ENCODE measurements at places on chromosomes 5 and 9.

GRCh38 chr9:16540743-16541613, 329.5 kb downstream of the BNC2 start:
- DNase-seq = peak; percentile 34

DNA sequence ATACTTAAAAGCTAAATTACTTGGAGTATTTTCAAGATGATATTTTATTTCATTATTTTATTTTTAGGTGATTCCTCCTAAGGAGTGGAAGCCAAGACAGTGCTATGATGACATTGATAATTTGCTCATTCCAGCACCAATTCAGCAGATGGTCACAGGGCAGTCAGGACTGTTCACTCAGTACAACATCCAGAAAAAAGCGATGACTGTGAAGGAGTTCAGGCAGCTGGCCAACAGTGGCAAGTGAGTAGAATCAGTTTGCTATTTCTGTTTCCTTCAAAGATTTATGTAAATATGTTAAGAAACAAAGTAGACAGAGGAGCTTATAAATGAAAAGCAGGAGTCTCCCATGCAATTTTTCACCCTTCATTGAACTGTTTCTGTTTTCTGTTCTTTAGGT, 47.8 kb downstream of the KDM4C start:
- DNase-seq = peak; percentile 70

- no peak for DNase-seq
Observed at GRCh38 chr5:144367991-144368390, 197.3 kb downstream of the KCTD16 start.

- DNase-seq = no peak
Observed at GRCh38 chr9:42386477-42386876, 203.0 kb downstream of the SPATA31A6 start.

DNA sequence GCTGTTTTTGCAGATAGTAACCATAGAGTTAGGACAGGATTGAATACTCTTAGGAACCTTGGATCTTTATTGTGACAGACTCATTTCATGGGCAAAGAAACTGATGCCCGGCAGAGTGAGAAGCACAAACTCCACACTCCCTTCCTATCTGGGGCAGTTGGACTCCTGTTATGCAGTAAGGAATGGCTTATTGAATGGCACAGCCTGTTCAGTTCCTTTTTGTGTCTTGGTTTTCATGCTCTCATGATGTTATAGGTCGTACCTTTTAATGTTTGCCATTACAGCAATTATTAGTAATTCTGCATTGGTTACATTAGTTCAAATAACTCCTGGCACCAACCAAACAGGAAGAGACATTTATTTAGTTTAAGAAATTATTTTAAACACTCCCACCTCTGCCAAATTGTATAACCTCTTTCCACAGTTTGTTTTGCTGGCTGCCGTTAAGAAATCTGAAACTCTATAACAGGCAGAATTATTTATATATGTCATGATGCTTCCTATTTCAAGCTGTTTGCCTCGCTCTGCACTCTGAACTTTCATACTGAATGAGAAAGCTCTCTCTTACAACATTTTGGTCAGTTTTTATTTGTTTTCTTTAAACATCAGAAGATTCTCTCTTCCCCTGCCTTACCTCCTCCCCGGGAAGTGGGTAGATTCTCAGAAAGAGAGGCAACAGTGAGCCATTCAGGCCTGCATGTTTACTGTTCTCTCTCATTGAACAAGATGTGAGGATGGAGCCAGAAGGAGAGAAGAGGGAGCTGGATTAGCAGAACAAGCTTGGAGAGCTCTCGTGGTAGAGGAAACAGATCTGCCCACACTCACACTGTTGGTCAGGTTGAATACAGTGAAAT, 144.4 kb downstream of the ARHGEF28 start:
- DNase-seq = no peak

DNA sequence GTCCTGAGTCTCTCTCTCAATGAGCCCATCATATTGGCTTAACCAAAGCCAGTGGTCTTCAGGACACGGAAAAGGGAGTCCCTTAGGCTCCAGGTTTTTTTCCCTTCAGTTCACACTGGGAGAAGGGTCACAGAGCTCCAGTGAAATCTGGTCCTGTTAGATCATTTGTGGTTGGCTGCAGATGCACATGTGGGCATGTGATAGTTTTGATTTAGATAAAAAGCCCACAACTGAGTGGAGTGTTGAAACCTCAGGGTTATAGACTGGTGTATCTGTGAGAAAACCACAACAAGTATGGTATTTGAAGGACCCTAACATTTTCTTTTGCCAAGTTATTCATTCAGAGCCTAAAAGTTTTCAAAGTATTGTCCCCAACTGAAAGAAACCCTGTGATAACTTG, 46.7 kb downstream of the PRLR start:
- no peak for DNase-seq

- DNase-seq = peak; percentile 6
Observed at GRCh38 chr5:136192526-136193321, at the start of gene SMIM32. TSS of gene SMIM32 (minus strand) at chr5:136193162. CDS start at chr5:136192524, 638 bp downstream.

- DNase-seq = no peak
Observed at GRCh38 chr5:173304591-173304988, 23.6 kb downstream of the STC2 start.

DNA sequence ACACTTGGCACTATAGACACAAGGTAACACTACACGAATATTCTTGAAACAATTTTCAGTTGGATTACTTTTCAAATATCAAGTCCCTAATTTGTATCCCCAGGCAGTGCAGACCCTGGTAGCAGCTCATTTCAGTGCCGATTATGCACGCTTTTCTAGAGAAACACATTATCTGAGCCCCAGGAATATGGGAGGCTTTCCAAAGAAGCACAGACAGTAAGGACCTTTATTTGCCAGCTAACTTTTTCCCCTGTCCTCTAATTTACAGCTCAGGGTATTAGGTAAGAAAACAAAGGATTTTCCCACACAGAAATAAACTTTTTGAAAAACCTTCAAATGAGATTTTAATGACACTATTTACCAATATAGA, 852.3 kb upstream of the DMAC1 start:
- no peak for DNase-seq

DNA sequence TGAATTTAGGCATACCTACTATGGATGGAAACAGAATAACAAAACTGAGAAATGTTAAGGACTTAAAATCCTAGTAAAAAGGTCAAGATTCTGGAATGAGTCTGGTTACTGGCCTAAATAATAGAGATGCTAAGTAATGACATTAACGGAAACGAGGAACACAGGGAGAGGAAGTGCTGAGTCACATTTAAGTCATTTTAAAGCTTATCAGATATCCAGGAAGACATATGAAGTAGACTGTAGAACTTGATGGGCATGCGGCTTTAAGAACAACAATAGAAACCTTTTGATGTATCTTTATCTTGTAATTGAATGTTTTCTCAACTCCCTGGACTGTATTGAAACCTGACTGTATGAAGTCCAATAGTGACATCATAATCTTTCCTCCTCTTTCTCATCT, 1251.4 kb upstream of the CDH6 start:
- DNase-seq = no peak

DNA sequence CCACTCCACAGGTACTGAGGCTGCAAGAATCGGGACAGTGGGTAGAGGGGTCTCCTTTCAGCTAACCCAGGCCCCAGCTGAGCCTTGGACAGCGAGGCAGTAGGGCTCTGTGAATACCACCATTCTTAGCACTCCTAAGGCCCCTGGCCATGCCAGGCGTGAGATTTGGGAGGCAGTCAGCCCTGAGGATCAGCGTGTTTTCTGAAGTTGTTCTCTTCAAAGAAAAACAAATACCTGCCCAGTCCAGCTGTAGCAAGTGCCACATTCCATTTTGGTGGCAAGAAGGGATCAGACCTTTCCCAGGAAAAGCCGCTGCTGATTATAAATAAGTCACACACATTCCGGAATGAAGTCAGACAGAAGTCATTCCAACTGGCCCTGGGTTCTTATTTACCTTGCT, 47.8 kb downstream of the RALGPS1 start:
- no peak for DNase-seq

DNA sequence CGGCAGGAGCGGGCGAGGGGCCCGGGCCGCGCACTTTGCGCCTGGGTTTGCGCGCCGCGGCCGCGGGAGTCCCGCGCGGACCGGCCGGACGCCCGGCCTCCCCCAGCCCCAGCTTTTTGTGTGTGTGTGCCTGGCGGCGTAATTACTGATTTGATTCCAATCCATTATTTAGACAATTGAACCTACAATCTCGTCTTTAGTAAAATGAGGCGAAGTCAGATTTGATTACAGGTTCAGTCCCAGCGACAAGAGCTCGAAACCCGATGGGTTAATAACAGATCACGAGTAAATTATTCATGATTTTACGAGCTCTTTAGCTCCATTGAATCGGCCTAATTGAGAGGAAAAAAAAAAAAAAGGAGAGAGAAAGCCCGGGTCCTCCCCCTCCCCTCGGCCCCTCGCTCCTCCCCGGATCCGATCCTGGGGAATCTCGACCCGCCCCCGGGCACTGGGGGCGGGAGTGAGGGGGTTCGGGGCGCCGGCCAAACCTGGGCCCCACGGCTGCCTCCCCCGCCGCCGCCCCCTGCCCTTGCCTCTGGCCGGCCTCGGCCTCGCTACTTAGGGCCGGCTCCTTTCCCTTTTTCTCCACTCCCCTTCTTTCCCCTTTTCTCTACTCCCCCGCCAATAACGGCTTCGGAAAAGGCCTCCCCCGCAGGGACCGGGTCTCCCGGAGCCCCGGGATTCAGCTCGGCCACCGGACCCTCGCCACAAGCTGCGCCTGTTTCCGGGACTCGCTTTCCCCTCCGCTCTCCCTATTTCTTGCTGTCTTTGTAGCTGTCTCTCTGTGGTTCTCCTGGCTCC, 6.6 kb downstream of the LHX2 start:
- no peak for DNase-seq

DNA sequence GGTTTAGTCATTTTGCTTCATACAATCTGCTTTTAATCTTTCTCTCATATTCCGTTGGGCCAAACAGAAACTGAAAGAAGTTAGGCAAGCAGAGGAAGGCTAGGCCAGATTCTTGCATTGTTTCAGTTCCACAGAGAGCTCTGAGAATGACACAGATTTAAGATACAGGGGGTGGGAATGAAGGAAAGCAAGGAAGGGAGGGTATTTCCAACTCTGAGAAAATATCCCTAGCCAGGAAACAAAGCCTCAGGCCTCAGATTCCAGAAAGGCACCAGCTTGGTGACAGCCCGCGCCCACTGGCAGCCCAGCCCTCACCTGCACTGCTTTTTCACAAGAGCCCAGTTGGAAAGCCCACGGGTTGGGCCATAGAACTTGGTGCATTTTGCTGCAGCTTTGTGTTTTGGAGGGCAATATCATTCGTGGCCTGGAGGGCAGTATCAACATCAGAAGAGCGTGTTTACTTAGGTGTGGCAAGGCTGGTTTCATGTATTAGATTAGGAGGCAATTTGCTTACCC, 63.5 kb downstream of the ENC1 start:
- DNase-seq = peak; percentile 68

- DNase-seq = no peak
Observed at GRCh38 chr5:72125941-72126620, 18.8 kb downstream of the MAP1B start.

- DNase-seq = no peak
Observed at GRCh38 chr5:32734827-32735378, 23.8 kb downstream of the NPR3 start.

DNA sequence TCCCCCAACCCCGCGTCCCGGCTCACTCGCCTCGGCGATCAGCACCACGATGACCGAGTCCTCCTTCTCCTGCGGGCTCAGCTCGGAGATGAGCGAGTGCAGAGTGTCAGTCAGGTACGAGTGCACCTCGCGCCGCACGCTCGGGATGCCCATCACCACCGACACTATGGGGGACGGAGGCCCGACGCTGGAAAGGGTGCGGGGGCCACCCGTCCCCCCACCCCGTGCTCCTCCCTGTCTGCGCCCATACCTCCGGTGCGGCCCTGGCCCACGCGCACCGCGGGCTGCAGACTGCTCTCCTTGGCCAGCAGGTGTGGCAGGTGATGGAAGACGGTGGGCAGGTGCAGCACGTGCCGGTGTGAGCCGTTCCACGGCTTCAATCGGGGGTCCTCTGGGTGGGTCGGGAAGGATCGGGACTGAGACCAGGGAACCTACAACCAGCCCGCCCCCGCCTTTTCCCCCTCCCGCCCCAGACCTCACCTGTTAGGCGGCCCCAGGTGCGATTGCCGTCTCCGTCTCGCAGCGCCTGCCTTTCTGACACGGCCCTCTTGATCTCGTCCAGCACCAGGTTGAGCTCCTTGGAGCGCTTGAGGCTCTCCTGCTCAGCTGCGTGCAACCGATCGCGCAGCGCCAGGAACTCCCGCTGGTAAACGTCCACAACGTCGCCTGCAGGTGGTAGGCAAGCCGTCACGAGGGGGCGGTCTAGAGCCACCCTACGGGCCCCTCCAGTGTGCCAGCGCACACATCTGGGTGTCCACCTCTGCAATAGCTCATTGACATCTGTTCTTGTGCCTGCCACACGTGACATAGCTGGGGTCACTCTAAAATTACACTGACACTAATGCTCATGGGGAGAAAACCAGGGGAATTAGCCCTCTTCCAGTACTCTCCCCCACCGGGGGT, 5.1 kb downstream of the MGAT4B start:
- peak; percentile 44 for DNase-seq

- DNase-seq = no peak
Observed at GRCh38 chr5:10607023-10607665, 43.3 kb downstream of the ANKRD33B start.

GRCh38 chr9:96382175-96382574, 1.3 kb downstream of the SLC35D2 start:
- DNase-seq = peak; percentile 11

- DNase-seq = no peak
Observed at GRCh38 chr9:130868230-130868629, 28.4 kb downstream of the QRFP start.

DNA sequence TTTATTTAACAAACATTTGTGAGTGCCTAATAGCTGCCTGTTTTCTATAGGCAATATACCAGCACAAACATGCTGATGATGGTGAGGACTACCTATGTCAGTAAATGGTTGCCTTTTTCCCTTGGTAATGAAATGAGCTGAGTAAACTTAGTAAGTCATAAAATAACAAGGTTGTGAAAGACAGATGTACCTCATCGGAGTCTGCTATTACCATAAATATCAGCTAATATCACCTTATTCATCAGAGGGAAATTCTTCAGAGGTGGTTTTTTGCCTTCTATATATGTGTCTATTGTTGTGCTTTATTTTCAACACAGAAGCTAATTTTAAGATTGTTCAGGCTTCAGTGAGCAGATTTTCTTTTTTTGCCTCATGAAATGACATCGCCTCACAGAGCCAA, 1040.5 kb downstream of the DTWD2 start:
- no peak for DNase-seq

- no peak for DNase-seq
Observed at GRCh38 chr9:19527663-19528062, 118.9 kb downstream of the ACER2 start.

GRCh38 chr9:120933310-120934055, 6.9 kb upstream of the TRAF1 start:
- no peak for DNase-seq

DNA sequence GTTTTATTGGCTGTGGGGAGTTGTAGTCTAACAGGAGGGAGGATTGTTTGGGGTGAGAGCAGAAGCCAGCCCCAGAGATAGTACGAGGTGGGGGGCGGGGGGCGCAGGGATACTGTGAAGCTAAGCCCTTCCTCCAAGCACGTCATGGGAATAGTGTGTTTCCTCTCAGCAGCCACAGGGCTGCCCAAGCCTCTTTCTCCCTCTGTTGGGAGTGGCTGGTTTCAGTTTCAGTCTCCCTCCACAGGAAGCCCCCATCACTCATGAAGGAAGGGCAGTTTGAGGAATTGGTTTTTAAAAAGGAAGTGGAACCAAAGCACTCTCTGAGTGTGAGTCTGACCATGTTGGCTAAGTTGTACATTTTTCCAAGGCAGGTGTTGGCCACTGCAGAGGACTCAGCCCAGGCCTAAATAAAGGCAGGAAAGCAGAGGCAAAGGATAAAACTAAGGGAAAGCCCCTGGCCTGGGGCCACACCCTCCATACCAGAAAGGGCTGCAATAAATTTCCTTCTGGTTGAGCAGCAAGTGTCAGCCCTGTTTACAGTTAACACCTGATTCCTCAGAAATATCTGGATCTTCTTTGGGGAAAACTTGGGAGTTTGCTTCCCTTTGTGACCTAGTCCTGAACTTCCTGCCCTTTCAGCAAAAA, 3.2 kb downstream of the RAB24 start:
- DNase-seq = peak; percentile 58
